ENCODE measurements at places on chromosomes 5 and 9.

DNA sequence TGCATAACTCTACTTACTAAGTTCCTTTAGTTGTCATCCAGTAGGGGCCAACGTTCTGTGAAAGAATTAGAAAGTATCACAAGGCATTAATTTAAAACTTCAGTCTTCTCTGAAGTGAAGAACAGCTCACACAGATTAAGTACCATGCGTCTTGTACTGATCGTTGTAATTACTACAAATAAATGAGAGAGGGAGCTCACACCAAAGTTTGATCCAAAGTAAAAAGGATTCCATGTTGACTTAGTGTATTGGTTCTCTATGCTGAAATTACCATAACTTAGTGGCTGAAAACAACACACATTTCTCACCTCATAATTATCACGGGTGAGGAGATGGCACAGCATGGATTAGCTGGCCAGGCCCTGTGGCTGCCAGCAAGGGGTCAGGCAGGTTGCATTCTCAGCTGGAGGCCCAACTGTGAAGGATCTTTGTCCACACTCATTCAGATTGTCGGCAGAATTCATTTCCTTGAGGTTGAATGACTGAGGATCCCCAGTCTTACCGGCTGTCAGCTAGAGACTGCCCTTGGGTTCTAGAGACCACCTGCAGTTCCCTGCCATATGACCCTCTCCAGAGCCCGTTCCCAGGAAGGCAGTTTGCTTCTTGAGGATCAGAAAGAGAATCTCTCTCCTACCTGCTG, 169.1 kb downstream of the YTHDC2 start:
- no peak for DNase-seq

DNA sequence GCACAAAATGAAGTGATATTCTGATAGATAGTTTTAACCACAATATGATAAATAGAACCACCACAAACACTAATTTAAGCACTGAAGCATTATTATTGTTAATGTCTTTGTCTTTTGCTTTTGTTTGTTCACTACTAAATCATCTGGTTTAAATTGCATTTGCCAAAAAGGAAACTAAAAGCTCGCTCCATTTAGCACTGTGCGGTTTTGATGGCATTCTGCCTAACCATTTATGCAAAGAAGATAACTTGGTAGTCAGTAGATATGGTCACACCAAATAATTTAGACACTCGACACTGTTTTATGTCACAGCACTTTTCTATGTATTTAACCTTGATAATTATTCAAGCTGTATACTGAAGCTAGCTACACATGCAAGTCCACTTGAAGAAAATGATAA, 849.8 kb upstream of the CDH6 start:
- DNase-seq = no peak

- no peak for DNase-seq
These were observed 37.9 kb upstream of the DIRAS2 start for GRCh38 chr9:90680534-90680933.

GRCh38 chr9:110066929-110067716, 140.8 kb downstream of the C9orf152 start:
- no peak for DNase-seq

- DNase-seq = no peak
These were observed 664.2 kb upstream of the ZNF608 start for GRCh38 chr5:125410537-125411070.

GRCh38 chr9:13324988-13325387, 45.5 kb upstream of the MPDZ start:
- DNase-seq = no peak

DNA sequence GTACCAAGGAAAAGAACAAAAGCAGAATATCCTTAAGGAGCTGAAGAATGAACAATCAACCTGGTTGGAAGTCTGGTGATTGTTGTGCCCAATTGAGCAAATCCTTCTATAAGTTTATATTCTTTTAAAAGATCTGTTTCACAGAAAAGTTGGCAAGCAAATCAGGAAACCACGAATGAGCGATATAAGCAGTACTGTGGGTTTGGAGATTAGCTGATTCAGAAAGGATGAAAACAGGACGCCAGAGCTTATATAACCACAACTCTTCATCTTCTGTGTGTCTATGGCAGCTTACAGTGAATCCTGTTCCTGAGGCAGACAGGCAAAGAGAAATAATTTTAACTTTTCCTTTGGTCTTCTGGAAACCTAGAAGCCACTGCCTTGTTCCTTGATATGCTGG, 61.7 kb downstream of the SLC38A9 start:
- DNase-seq = no peak

DNA sequence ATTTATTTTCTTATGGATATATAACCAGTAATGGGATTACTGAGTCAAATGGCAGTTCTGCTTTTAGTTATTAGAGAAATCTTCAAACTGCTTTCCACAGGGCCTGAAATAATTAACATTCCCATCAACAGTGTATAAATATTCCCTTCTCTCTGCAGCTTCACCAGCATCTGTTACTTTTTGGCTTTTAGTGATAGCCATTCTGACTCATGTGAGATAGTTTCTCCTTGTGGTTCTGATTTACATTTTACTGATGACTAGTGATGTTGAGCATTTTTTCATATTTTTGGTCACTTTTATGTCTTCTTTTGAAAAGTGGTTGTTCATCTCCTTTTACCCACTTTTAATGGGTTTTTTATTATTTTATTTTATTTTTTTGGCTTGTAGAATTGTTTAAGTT, 1290.3 kb upstream of the CDH9 start:
- no peak for DNase-seq

DNA sequence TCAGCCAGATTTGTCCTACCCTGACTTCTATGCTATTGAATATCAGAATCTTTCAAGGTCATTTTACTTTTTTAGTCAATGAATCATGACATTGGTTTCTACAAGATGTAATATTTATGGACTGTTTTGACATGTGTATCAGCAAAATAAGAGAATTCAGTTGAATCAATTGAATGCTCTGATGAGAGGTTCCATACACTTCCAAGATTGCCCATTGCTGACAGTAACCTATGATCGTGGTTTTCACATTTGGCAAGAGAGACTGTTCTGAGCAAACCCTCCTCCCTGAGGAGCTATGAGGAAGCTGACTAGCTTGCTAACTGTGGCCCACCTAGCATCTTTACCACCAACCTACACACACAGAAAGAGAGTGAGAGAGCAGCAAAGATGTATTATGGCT, 56.7 kb upstream of the FST start:
- DNase-seq = no peak

- no peak for DNase-seq
These were observed 59.6 kb upstream of the CPLANE1 start for GRCh38 chr5:37308793-37309192.

- no peak for DNase-seq
These were observed 74.7 kb upstream of the COL5A1 start for GRCh38 chr9:134566936-134567335.

GRCh38 chr5:139134906-139135305, 63.3 kb downstream of the SIL1 start:
- no peak for DNase-seq

- no peak for DNase-seq
These were observed 15.5 kb downstream of the IGFBPL1 start for GRCh38 chr9:38408719-38409118.

DNA sequence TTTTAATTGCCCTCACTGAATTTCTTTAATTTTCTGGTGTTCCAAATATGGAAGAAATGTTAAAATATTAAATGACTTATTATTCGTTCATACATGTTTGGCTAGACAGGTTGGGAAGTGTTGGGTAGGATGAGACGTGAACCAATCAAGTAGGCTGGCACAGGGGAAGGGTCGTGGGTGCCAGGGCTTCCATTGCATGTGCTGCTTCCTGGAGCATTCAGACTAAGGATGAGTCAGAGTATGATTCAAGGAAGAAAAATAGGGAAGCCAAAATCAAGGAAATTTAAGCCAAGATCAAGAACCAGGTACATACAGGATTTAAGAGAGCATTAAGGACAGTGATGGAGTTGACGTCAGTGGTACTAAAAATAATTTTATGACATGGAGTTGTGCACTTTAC, 2068.0 kb downstream of the MAT2B start:
- DNase-seq = no peak

DNA sequence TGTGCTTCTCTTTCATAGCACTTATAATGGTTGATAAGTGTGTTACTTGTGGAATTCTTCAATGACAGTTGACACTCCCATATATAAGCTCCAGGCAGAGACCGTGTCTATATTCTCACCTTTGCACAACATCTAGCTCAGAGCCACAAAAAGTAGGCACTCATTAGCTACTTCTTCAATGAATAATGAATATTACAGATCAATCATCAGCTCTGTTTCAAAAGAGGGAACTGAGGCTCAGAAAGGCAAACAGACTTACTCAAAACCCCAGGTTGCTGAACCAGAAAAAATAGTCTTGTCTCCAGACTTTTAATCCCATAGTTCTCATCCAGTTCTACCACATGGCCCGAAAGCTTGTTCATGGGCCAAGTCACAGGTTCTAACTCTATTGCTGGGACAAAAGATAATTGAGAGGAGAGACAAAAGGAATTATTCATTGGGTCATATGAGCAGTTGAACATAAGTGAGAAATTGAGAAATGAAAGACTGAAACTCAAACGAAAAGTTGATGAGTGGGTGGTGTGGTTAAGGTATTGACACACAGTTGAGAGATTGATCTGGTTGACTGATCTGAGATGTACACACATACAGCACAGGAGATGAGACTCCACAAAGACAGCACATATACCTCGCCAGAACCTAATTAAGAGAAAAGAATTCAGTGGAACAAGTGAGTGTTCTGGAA, 381.6 kb downstream of the EFNA5 start:
- DNase-seq = no peak

DNA sequence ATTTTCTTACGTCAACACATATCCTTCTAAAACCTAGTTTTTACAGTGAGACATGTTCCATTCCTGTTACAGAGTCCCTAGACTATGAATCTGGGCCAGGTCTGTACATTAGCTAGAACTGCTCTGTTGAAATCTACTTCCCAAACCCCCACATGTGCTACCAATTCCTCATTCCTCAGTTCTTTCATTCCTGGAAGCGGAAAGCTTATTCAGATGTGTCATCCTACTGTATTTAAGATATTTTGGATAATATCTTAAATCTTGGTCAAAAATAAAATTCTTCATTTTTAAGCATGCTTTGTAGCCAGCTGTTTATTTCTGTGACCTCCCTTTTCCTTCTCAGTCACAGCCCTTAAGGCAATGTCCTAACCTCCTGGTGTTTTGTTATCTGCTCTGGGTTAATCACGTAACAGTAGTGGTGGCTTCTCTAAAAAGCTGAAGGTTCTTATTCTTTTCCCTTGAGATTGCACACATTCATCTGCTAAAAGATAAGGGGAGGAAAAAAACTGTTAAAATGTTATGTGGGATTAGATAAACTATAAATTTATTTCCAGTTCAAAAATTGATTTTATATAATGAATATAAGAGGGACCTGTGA, 35.6 kb downstream of the GLRX start:
- DNase-seq = no peak

DNA sequence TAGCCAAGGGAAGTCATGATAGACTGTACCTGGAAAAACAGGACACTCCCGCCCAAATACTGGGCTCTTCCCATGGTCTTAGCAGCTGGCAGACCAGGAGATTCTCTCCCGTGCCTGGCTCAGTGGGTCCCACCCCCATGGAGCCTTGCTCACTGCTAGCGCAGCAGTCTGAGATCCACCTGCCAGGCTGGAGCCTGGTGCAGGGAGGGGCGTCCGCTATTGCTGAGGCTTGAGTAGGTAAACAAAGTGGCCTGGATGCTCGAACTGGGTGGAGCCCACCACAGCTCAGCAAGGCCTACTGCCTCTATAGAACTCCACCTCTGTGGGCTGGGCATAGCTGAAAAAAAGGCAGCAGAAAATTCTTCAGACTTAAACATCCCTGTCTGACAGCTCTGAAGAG, 10.1 kb upstream of the THG1L start:
- no peak for DNase-seq

DNA sequence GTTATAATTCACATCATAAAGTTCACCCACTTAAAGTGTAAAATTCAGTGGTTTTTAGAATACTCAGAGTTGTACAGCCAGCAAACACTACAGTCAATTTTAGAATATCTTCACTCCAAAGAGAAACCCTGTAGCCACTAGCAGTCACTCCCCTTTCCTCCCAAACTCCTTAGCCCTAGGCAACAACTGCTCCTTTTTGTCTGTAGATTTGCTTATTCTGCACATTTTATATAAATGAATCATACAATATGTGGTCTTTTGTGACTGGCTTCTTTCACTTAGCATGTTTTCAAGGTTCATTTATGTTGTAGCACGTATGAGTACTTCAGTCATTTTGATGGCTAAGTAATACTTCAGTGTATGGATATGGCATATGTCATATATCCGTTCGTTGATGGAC, 38.7 kb downstream of the TGFBR1 start:
- DNase-seq = no peak

DNA sequence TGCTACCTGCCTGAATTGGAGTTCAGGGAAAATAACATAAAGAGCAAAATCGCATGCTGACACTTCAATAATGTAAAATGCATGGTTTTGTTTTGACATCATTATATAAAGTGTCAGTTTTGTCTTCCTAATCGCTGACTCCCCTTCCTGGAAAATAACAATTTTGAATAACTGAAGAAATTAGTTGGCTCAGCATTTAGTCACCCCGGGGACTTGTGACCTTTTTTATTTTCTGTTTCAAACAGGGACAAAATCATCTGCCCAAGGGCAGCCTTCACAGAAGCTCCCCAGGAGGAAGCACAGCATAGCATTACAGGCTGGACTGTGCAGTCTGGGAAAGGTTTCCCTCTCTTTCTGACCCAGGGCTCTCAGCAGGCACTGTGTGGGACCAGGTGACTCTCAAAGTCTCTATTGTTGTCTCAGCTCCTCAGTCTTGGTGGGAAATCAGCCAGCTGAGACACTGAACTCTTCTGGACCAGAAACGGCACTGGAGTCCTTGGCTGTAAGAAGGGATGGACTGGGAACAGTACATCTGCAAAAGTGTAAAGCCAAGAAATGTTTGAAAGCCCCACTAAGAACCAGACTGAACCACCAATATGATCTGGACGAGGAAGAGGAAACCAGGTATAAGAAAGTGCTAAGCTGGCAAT, 671.3 kb upstream of the KLF4 start:
- DNase-seq = no peak

- DNase-seq = no peak
These were observed 479.1 kb downstream of the CCDC171 start for GRCh38 chr9:16031971-16032370.

Data from stimulated activated CD4-positive, alpha-beta T cell treated with anti-CD3 and anti-CD28 coated beads, Interleukin-1b, Interleukin-23, amount 100 ng/mL, for 1 hour (primary cell).